ENCODE measurements at places on chromosomes 5 and 9.
A peak's percentile ranks its signal among the peaks of the same experiment; 100 is the strongest.

GRCh38 chr9:37201581-37201980 lies 81.2 kb downstream of the ZCCHC7 start:
- DNase-seq, result no peak

DNA sequence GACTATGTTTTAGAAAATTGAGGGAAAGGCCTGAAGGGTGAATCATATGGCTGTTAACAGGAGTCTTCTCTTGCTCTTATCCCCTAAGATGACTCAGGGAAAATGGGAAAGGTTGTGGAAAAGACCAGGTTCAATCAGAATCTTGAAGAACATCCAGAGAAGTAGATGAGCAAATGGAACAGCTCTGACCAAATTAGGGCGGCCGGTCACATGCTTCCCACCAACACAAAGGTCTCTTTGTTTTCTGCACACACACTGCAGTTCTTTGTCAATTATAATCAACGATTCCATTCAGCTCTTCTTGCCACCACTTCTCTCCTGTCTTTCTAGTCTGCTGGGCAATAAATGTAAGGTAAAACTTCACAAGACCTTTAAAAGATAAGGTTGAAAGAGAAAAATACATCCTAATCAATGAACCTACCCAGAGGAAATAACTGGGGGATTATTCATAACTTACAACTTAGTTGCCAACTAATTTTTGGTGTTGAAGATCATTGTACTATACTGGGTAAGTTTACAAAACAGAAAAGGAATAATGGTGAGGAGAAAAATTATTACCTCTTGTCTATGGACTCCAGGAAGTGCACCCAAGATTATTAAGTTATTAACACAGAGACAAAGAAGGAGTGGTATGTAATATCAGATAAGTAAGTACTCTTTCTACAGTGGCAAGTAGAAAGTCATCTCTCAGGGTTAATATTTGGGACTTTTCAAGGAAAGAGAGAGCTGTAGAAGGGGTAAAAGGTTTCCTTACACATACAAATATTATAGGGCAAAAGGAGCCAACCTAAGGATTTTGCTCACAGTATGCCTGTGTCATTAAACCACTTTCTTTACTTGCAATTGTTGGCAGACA lies 441.9 kb upstream of the PIK3R1 start:
- DNase-seq, result no peak

DNA sequence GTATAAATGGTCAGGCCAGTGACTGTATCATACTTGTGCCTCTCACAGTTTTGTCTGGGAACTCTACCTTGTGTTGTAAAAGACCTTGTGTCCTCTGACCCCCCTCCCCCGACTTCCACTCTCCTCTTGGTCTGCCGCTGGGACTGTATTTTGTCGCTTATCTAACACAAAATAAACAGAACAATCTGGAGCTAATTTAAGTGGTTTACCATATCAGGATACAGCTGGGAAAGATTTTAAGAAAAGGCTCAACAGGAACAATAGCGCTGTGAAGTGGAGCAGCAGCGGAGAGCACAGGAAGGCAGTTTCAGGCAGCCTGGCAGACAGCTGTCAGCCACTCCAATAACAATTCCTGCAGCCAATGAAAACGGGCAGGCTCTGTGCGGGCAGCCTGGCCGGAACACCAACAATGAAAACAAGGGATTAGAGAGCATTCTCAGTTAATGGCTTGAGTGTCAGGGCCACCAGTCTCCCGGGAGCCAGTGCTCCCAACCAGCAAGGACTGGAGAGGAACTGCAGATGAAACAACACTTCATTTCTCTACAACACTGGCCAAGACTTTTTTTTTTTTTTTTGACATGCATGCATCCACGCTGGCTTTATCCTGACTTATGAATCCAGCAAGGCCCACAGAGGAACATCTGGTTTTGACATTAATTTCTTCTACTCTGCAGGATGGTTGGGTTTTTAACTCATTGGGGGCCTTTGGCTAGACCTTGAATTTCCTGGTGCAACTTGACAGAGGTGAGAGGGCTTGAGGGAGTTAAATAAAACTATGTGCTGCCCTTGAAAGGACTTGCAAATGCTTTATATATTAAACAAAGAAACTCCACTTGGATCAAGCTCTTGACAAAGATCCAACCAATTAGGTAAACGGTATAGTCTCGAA lies 76.7 kb downstream of the ARSB start:
- no peak for DNase-seq

- DNase-seq, result no peak
These were observed 71.3 kb downstream of the NDFIP1 start for GRCh38 chr5:142179776-142180387.

GRCh38 chr5:112479418-112479817 lies 60.3 kb upstream of the EPB41L4A start:
- DNase-seq, result no peak

- no peak for DNase-seq
These were observed 1.5 kb upstream of the OLFM1 start for GRCh38 chr9:135085830-135086546.

GRCh38 chr5:56142614-56143372 lies 90.3 kb downstream of the ANKRD55 start:
- no peak for DNase-seq

- DNase-seq, result no peak
These were observed 34.4 kb downstream of the GLRA1 start for GRCh38 chr5:151890299-151890698.

GRCh38 chr5:39424736-39425637 lies at the start of gene DAB2:
Gene DAB2 (minus strand): TSS chr5:39424980. CDS start chr5:39394320, 30,660 bp downstream.
- DNase-seq, result peak; percentile 33
